Effector memory CD8-positive, alpha-beta T cell (primary cell): ENCODE measurements at places on chromosomes 2 and 18.
A peak's percentile ranks its signal among the peaks of the same experiment; 100 is the strongest.

GRCh38 chr18:79624356-79625170, 55.0 kb upstream of the CTDP1 start:
- no peaks in the 10 kb centered on the region for H3K4me1 ChIP-seq
- no peak for DNase-seq
- no peak overlapping the region for H3K4me3 ChIP-seq

GRCh38 chr2:55093381-55093780, 43.1 kb upstream of the RTN4 start:
- peaks cover 11% of the 10 kb centered on the region for H3K27me3 ChIP-seq
- H3K4me3 ChIP-seq, result no peak overlapping the region
- H3K4me1 ChIP-seq, result no peaks in the 10 kb centered on the region
- DNase-seq, result no peak
- H3K36me3 ChIP-seq, result no peaks in the 10 kb centered on the region
- no peak overlapping the region for H3K27ac ChIP-seq

DNA sequence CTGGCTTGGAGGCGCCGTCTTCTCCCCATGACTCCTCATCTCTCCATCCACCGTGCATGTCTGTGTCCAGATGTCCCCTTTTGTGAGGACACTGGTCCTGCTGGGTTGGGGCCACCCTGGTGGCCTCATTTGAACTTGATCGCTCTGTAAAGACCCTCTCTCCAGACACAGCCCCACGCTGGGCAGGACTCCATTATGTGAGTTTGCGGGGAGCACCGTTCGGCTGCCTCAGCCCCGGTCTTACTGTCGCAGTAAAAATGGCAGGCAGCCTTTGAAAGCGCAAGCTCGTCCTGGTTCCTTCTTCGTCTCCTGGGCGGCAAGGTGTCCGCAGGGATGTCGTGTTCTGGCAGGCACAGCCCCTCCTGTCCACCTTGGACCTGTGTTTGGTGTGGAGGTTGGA, 17.7 kb downstream of the NFATC1 start:
- DNase-seq, result no peak
- H3K4me1 ChIP-seq, result peaks cover 12% of the 10 kb centered on the region
- peaks cover 33% of the 10 kb centered on the region for H3K36me3 ChIP-seq
- peak overlapping the region; percentile 53 for H3K27ac ChIP-seq

DNA sequence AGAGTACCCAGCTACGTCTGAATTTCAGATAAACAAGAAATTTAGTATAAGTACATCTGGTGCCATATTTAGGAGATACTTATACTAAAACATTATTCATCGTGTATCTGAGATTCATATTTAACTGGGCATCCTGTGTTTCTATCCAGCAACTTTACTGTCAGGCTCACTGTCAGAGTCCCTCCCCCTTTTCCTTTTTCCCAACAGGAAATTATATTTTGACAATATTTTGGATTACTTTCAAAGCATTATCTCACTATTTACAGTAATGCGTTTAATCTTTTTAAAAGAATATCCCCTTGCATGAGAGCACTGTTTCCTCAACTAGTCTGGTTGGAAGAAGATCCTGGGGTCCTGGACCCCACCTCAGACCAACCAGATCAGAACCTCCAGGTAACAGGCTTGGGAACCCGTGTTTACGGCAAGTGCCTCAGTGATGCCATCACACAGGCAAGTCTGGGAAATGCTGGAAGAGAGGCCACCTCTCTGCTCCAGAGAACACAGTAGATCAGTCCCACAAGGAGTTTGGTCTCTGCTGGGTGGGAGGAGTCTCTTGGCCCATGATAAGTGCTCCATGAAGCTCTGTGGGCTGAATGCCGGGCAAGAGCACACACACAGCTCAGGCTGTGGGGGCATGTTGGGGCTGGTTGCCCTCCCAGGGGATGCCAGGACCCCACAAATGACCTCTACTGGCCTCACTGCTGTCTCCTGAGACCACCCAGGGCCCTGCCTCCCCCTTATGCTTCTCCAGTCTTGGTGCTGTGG, 84.2 kb upstream of the UXS1 start:
- no peaks in the 10 kb centered on the region for H3K36me3 ChIP-seq
- H3K27me3 ChIP-seq, result peaks cover 21% of the 10 kb centered on the region
- H3K4me3 ChIP-seq, result no peak overlapping the region
- DNase-seq, result no peak
- H3K27ac ChIP-seq, result no peak overlapping the region

GRCh38 chr2:1484131-1484884, 71.0 kb downstream of the TPO start:
- H3K4me1 ChIP-seq, result no peaks in the 10 kb centered on the region
- no peak overlapping the region for H3K27ac ChIP-seq
- no peak for DNase-seq
- peaks cover 15% of the 10 kb centered on the region for H3K27me3 ChIP-seq
- H3K4me3 ChIP-seq, result no peak overlapping the region
- no peaks in the 10 kb centered on the region for H3K36me3 ChIP-seq

- H3K4me1 ChIP-seq, result no peaks in the 10 kb centered on the region
- no peaks in the 10 kb centered on the region for H3K27me3 ChIP-seq
- no peak for DNase-seq
These were observed 226.2 kb downstream of the CCDC74A start for GRCh38 chr2:131753640-131754561.

DNA sequence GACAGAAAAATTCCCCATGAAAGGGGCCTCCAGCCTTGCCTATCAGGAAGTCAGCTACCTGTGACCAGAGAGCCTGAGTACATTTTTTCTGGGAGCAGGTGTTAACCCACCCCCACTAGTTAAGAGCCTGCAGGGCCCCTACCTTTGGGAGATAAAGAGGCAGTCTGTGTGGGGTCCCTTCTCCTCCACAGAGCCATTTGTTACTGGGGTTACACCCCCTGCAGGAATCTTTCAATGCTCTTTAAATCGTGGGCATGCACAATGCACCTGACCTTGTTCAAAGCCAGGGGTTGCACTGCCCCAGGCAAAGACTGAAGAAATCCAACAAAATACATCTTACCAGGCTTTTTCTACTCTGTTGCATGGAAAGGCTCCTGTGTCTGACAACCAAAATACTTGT, 15.7 kb upstream of the LYPD6 start:
- no peak overlapping the region for H3K27ac ChIP-seq
- H3K27me3 ChIP-seq, result peaks cover 28% of the 10 kb centered on the region
- no peaks in the 10 kb centered on the region for H3K36me3 ChIP-seq
- no peak overlapping the region for H3K4me3 ChIP-seq
